ENCODE measurements at places on chromosomes 16 and 17.

GRCh38 chr16:27377666-27378485, 24.1 kb upstream of the IL21R start:
- DNase-seq, result no peak

- DNase-seq, result no peak
Measured at GRCh38 chr16:57306676-57307341, 22.3 kb upstream of the PLLP start.

DNA sequence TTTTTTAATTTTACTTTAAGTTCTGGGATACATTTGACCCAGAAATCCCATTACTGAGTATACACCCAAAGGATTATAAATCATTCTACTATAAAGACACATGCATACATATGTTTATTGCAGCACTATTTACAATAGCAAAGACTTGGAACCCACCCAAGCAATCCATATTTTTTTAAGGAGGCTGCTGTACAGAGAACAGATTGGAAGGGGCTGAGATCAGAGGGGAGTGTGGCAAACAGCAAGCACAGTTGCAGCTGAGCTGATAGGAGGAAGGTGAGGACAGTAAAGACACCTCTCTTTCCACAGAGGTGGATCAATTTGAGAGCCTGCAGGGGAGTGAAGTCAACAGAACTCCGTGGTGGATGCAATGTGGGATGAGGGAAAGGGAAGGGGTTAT, 10.2 kb upstream of the TMEM238L start:
- no peak for DNase-seq

DNA sequence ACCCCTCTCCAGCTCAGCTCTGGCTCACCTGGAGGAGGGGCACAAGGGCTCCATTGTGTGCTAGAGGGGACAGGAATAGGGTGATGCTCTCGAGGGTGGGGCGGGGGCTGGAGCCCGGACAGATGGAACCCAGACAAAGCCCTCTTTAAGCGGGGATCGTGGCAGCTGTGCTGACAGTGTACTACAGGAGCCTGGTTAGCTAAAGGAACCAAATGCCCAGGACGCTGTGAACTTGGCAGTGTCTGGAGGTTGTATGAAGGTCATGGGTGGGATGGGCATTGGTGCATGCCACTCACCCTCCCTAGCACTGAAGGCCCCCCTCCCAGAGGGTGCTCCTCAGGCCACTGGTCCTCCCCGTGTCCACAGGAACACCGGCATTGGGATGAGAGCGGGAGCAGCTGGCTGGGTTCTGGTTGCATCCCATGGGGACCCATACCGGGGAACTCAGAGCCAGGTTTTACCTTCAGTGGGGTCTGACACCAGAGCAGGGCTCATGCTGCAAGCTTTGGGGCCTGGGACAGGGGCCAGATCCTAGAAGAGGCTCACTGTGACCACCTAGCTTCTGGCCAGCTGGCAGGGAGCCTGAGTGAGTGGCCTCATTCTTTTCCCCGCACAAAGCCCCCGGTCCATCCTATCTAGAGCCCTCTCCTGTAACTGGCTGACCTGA, 11.9 kb downstream of the KIF19 start:
- no peak for DNase-seq

- DNase-seq, result no peak
Measured at GRCh38 chr16:76235025-76235424, 42.2 kb upstream of the CNTNAP4 start.

GRCh38 chr17:17866897-17867296, 30.1 kb upstream of the SREBF1 start:
- DNase-seq, result no peak

GRCh38 chr16:62033065-62033464, 3.2 kb downstream of the CDH8 start:
- no peak for DNase-seq

GRCh38 chr17:45098869-45099616, 33.3 kb downstream of the PLCD3 start:
- peak; percentile 27 for DNase-seq

Measured in stimulated activated CD8-positive, alpha-beta memory T cell treated with anti-CD3 and anti-CD28 coated beads, Interleukin-7, amount 100 ng/mL, for 4 hours (primary cell).